ENCODE measurements at places on chromosomes 4 and X.
A peak's percentile ranks its signal among the peaks of the same experiment; 100 is the strongest.

DNA sequence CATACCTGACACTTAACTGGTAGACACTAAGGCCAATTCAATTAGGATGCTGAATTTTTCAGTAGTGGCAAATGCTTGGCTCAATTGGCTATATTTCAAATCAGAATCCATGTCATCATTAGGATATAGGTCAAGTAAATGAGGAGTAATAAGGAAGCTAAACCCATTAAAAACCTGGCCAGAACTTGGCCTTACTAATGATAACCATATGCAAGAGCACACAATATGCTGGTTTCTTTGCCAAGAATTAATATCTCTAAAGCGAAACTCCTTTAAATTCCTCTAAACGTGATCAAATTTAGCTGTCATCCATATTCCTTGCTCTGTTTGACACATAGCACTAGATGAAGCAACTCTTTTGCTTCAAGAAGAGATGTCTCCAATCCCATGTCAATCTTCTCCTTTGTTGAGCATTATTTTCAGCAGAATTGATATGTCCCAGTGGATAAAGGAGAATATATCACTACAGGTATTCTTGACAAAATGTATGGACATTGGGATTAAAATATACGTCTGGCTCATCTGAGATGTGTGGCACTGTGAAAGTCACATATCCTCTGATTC, 206.1 kb upstream of the ANKRD50 start:
- no peak for DNase-seq

DNA sequence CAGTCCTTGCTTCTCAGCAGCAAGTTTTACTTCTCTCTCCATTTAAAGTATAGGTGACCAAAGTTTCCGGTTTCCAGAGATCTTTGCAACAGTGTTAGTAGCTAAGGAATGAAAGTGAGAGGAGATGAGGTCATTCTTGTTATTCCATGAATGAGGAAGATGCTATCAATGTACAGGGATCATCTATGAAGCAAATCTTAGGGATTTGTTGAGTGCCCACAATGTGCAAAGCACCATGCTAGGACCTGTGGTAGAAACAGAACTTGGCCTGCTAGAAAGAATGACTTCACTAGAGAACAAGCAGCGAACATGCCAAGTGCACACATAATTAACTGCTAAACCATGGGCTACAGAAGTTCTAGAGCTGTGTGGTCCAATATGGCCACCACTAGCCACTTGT, 112.5 kb downstream of the MID1 start:
- no peak for DNase-seq

GRCh38 chr4:176217510-176217909, 22.1 kb upstream of the SPATA4 start:
- DNase-seq = no peak

GRCh38 chr4:56468097-56468422, 643 bp downstream of the SRP72 start:
- DNase-seq = peak; percentile 22

- no peak for DNase-seq
Observed at GRCh38 chr4:123449362-123449761, 52.8 kb downstream of the SPRY1 start.

DNA sequence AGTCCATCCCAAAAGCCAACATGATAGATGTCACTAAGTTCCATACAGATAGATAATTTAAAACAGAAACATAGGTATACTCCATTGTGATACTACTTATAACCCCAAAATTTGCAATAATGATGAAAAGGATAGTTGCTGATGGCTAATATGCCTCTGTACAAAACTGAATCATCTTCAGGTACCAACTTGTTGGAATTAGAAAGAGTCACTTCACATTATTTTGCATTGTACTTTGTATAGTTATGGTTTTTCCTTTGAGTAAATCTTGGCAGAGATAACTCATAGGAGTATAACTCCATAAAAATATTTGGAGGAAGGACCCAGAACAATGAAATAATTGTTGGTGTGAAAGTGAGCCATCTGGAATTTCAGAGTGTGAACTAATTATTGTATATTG, 17.6 kb downstream of the GIMD1 start:
- DNase-seq = no peak

- DNase-seq = no peak
Observed at GRCh38 chr4:8704632-8705031, 112.1 kb downstream of the CPZ start.

GRCh38 chr4:150079081-150079581, 886 bp downstream of the DCLK2 start:
- no peak for DNase-seq

GRCh38 chr4:23894021-23894420, 4.2 kb upstream of the PPARGC1A start:
- DNase-seq = no peak

GRCh38 chr4:128916832-128917231, 107.3 kb downstream of the JADE1 start:
- DNase-seq = no peak

- DNase-seq = no peak
Observed at GRCh38 chr4:164571593-164572390, 182.1 kb upstream of the SMIM31 start.

- no peak for DNase-seq
Observed at GRCh38 chr4:88110826-88111225, 47.6 kb downstream of the ABCG2 start.

- peak; percentile 58 for DNase-seq
Observed at GRCh38 chr4:101418055-101418454, 70.7 kb upstream of the PPP3CA start.

DNA sequence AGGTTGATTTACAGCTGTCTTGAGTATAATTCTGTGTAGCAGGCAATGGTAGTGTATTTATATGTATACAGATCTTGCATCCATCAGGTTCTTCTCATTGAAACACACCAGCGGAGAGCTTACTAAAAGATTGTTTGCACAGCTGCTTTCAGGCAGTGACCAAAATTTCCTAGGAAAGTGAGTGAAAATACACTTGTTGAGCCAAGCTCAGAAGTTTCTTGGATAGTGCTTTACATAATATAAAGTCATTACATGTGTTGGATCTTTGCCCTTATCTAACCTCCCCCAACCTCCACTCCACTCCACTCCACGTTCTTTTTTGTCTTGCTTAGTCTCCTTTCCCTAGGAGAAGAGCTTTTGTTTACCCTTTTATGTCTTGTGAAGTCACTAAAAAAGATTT, 34.1 kb downstream of the CNKSR2 start:
- no peak for DNase-seq

- peak; percentile 0 for DNase-seq
Observed at GRCh38 chrX:150983521-150984168, 510 bp downstream of the HMGB3 start.
